Kidney (tissue), 22 donors: ENCODE measurements at places on chromosomes 2 and 18. TPM values are rescaled to one million over a fixed set of nuclear protein-coding genes. Genes with fewer than 3 reads are reported as not detected.

DNA sequence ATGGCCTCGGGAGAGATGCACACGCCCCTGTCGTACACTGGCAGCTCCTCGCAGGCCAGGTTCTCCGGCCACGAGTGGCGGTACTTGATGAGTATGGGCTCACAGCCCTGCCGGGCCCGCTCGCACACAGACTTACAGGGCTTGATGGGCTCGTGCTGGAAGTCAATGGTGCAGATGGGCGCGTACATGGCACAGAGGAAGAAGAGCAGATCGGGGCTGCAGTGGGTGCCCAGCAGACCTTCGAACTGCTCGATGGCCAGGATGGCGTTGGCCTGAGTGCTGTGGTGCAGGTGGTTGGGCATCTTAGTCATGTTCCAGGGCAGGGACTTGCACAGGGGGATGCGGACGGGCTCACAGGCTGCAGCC lies 359 bp downstream of the FRZB start:
- H3K36me3 ChIP-seq: no peaks in the 10 kb centered on the region
- peak; percentile 65 for DNase-seq
- H3K27me3 ChIP-seq: no peaks in the 10 kb centered on the region
- no peak overlapping the region for H3K27ac ChIP-seq
- peaks cover 12% of the 10 kb centered on the region for H3K4me1 ChIP-seq
- H3K4me3 ChIP-seq: peak overlapping the region; percentile 35

GRCh38 chr2:178799305-178799704 lies 7.9 kb downstream of the TTN start:
- no peaks in the 10 kb centered on the region for H3K4me1 ChIP-seq
- DNase-seq: no peak
- no peak overlapping the region for H3K4me3 ChIP-seq
- no peak overlapping the region for H3K27ac ChIP-seq
- H3K27me3 ChIP-seq: no peaks in the 10 kb centered on the region
- H3K36me3 ChIP-seq: no peaks in the 10 kb centered on the region

- no peak overlapping the region for H3K27ac ChIP-seq
- no peaks in the 10 kb centered on the region for H3K27me3 ChIP-seq
- H3K4me3 ChIP-seq: no peak overlapping the region
- no peaks in the 10 kb centered on the region for H3K4me1 ChIP-seq
- DNase-seq: no peak
These were observed 293.6 kb upstream of the CCDC68 start for GRCh38 chr18:55252901-55253300.

DNA sequence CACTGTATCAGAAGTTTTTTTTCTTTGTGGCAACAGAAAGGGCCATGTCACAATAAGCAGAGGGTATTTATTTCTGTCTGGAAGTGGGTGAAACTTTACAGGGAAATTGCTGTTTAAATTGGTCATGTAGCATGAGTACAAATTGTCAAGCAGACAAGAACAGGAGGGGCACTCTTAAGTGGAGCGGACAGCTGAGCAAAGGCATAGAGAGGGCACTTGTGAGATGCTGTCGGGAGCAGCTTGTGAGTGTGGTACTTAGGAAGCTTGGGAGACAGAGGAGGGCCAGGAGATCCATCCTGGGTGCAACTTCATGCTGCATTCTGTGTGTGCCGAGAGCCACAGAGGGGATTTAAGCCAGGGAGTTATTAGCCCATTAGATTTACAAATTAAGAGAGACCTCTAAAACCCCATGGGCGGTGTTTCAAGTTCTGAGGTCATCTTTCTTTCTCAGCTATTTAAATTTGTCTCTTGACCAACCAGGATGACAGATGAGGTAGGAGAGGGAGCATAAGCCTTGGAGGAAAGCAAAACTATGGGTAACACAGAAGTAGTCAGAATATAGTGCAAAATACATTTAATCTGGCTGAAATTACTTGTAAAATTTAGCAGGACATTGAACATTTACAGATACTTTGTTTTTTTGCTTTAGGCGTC lies 30.4 kb downstream of the INPP4A start:
- H3K4me3 ChIP-seq: no peak overlapping the region
- no peaks in the 10 kb centered on the region for H3K4me1 ChIP-seq
- no peak for DNase-seq
- H3K27ac ChIP-seq: no peak overlapping the region
- H3K36me3 ChIP-seq: no peaks in the 10 kb centered on the region

GRCh38 chr18:58344861-58345463 lies 283.9 kb downstream of the ALPK2 start:
- peaks cover 2% of the 10 kb centered on the region for H3K4me1 ChIP-seq
- H3K27me3 ChIP-seq: no peaks in the 10 kb centered on the region
- H3K36me3 ChIP-seq: peaks cover 7% of the 10 kb centered on the region
- H3K4me3 ChIP-seq: no peak overlapping the region

DNA sequence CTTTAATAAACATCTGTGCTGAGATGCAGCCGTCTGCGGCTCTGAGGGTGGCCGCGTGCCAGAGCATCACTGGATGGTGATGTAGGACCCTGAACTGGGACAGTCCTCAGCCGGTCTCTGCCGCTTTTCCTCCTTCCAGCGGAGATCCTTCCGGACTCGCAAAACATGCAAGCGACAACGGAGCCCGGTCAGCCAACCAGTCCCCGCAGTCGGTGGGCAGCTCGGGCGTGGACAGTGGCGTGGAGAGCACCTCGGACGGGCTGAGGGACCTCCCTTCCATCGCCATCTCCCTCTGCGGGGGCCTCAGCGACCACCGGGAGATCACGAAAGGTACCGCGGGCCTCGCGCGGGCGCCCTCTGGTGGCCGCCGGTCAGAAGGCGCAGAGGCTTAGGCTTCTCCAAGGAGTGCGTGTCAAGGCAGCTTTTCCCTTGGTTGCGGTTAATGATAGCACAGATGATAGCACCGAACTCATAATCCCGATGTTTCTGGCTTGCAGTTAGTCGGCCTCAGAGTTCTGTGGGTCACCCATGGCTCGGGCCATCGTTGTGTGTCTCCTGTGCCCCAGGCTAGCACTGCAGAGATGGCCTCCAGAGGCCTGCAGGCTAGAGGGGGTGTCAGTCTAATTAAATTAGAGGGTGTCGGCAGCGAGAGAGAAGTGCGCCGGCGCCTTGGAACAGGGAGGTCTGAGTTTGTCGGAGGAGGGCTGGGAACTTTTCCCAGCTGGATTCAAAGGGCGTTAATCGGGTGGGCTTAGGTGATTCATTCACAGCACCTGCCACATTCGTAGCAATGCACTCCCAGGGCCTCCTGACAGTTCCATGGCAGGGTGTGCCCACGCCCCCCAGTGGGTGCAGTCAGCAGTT lies 38.5 kb downstream of the LPIN1 start:
- peak overlapping the region; percentile 39 for H3K4me3 ChIP-seq
- peak; percentile 79 for DNase-seq
- H3K4me1 ChIP-seq: no peaks in the 10 kb centered on the region

DNA sequence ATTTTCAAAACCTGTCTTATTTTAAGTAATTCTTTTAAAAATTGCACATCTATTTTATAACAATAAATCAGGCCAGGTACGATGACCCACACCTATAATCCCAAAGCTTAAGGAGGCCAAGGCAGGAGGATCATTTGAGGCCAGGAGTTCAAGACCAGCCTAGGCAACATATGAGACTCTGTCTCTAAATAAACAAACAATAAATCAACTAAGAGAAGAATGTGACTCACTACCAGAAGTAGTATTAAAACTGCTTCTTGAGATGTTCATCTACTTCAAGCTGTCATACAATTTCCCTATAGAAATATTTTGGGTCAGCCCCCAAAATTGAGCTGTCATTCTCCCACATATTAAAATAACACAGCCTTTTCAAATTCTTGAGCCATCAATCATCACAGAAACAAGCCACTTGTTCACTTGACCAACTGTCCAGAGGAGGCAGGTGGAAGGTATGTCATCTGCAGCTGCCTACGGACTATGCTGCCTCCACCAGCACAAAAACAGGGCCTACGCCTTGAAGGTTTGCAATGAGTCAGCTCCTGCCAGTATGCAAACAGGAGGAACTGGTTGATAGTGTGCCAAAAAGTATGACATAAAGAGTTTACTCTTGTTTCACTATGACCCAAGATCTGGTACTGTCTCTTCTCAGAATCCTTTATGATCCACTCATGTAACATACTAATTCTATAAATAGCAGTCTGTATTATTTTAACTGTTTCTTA lies 33.6 kb downstream of the KIDINS220 start:
- no peaks in the 10 kb centered on the region for H3K27me3 ChIP-seq
- no peak overlapping the region for H3K4me3 ChIP-seq
- peaks cover 22% of the 10 kb centered on the region for H3K36me3 ChIP-seq
- no peak for DNase-seq
- peaks cover 2% of the 10 kb centered on the region for H3K4me1 ChIP-seq

DNA sequence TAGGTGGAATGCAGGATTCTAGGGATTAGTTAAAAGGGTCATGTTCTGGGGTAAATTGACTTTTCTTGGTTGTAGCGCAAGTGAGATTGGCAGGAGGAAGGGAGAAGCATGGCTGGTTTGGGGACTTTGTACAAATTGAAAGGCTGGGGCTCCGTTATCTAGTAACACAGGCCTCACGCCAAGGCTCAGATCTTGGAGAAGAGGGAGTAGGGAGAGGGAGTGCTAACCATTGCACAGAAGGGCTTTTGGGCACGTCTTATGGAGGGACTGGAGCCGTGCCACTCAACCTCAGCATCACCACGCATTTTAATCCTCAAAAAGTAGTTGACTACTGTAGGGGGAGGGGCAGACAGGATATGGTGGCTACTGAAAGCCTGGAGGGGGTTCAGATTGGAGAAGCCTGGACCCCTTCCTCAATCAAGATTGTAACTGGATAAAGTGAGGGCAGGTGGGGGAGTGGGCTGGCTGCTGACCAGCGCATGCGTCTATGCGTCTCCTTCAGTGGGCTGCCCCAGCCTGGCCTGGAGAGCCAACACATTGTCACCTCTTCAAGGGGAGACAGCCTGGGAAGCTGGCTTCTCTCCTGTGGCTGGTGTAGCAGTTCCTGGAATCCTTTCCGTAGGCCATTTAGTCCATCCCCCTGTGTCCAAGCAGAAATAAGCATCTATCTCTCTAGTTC lies 14.3 kb downstream of the IGFBP5 start:
- H3K27me3 ChIP-seq: no peaks in the 10 kb centered on the region
- no peak for DNase-seq
- H3K27ac ChIP-seq: no peak overlapping the region
- peaks cover 5% of the 10 kb centered on the region for H3K4me1 ChIP-seq
- H3K36me3 ChIP-seq: peaks cover 5% of the 10 kb centered on the region
- no peak overlapping the region for H3K4me3 ChIP-seq

- no peak overlapping the region for H3K4me3 ChIP-seq
- no peak overlapping the region for H3K27ac ChIP-seq
- no peaks in the 10 kb centered on the region for H3K36me3 ChIP-seq
- H3K27me3 ChIP-seq: no peaks in the 10 kb centered on the region
- no peak for DNase-seq
These were observed 386.2 kb downstream of the MEIS1 start for GRCh38 chr2:66821168-66821567.

- H3K4me1 ChIP-seq: peaks cover 2% of the 10 kb centered on the region
- H3K27ac ChIP-seq: no peak overlapping the region
- DNase-seq: no peak
- H3K4me3 ChIP-seq: no peak overlapping the region
- no peaks in the 10 kb centered on the region for H3K27me3 ChIP-seq
These were observed 2.4 kb upstream of the MTA3 start for GRCh38 chr2:42566025-42566424.

LOXHD1 gene
- polyA plus RNA-seq: not detected

CNDP1 gene
- polyA plus RNA-seq: 2.9 TPM

DSG1 gene
- polyA plus RNA-seq: not detected

BOLL gene
- polyA plus RNA-seq: not detected
